Cerebellar nuclear complex (tissue), 1 donor: ENCODE measurements at places on chromosomes 3 and 15.

- DNase-seq, result no peak
Measured at GRCh38 chr15:36152936-36153335, 426.5 kb upstream of the CDIN1 start.

GRCh38 chr3:190208196-190208595 lies 87.5 kb upstream of the P3H2 start:
- no peak for DNase-seq

- no peak for DNase-seq
Measured at GRCh38 chr15:69114331-69114928, 46.0 kb upstream of the GLCE start.

GRCh38 chr3:98843266-98843959 lies 58.1 kb downstream of the DCBLD2 start:
- DNase-seq, result no peak

DNA sequence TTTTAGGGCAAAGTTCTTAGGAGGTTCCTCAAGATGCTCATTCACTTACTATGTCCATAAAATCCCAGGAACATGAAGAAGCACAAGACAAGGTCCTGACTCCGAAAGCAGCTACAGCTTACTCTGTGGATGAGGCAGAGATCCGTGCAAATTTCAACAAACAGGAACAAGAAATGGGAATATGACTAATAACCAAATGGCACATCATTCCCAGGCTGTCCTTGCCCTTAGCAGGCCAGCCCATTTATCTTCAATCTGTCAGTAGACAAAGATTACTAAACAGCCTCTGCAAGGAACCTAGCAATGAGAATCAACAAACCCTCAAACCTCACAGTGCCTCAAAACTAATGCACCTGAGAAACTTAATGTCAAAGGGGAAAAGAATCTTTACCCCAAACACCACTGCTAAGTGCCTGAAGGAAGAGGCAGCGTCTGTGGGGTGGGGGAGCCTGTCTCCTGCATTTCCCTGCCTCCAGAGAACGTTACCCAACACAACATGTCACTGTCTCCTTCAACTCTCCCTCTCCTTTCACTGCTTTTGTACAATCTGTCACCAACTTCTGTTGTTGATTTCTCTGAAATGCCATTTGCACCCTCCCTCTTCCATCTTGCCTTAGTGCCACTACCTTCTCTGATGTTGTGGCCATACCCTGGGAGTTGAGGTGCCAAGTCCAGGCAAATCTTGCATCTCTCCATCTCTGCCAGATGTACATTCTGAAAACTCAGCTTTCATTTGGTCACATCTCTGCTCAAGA lies 4.8 kb downstream of the TNFAIP8L3 start:
- no peak for DNase-seq

GRCh38 chr3:159796226-159796625 lies 192.4 kb upstream of the IL12A start:
- DNase-seq, result no peak

GRCh38 chr3:127073941-127074820 lies 91.3 kb downstream of the PLXNA1 start:
- no peak for DNase-seq
